NCI-H774 (cell line): ENCODE measurements at places on chromosomes 11 and 22.

DNA sequence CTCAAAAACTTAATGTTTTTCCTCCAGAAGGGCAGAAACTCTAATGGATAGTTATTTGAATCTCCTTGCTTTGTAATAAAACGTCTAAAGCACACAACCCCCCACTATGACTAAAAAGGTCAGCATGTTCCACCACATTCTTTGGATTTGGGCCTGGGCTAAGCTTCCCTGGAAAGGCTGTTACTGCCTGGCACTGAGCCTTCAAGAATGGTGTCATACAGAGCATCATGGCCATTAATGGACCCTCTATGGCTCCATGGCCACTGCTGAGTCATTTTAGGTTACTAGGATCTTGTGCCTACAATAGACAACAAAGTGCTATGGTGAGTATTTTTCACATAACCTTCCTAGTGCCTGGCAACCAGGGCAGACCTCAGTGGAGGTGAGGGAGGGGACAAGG is 242.6 kb upstream of the FAT3 start:
- no peak for DNase-seq

GRCh38 chr22:35995772-35996171 is 32.9 kb downstream of the RBFOX2 start:
- DNase-seq, result no peak

DNA sequence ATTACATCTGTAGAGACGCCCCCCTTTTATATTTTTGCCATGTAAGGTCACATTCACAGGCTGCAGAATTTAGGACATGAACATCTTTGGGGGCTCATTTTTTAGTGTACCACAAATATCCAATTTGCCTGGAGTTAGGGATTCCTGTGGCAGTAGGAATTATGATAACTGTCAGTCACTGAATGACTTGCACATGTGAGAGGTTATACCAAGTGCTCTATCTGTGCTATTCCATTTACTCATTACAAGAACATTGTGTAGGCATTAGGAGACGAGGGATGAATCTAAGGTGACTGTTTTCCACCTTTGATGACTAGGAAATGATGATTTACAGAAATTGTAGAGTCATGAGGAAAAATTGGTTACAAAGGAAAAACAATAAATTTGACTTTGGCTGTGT is 79.3 kb downstream of the LIF start:
- no peak for DNase-seq

DNA sequence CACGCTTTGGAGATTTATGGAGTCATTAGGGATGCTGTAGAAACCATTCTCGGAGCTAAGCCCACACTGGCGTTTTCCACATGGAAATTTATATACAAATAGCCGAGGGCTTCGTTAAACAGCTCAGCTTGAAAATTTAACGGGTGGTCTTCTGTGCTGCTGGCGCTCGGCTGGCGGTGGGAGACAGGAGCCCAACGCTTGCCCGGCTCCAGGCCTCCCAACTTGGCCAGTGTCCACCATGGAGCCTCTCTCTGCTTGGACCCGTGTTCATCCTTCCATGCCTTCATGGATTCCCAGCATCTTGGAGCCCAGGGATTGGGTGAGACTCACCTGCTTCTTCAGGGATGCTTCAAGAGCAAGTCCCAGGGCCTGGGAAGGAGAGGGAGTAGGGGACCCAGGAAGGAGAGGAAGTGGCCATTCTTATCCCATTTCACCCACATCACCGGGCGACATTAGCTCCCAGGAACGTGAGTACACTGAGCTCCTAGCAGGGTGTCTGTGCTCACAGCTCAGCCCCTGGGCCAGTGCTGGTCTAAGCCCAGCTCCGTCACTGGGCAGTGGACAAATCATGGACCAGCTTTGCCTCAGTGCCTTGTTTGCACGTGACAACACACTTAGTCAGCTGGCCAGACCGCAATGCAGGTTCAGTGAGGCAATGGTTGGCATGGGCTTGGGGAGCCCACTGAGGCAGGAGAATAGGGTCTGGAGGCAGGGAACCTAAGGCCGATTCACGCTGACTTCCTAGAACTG is 944.3 kb downstream of the BRD1 start:
- no peak for DNase-seq

DNA sequence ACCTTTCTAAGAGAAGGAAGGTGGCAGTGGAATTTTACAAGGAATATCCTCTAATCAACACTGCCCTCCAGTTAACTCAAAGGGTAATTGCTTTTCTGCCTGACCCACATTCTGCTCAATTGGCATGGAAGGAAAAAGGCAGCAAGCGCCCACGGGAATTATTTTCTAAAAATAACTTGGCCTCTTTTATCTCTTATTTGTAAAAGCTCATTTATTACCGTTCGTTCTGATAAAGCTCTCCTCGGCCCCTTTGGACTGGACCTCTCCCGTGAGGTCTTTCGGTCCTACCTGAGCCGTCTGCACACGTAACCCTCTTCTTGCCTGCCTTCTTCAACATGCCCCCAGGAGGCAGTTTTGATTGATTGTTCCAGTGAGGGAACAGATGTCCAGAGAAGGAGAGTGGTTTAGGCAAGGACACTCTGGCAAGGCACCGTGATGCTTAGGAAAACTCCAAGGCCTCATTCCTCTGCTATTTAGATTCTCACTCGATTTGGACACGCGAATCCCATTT is 53.2 kb upstream of the CRTAM start:
- no peak for DNase-seq

DNA sequence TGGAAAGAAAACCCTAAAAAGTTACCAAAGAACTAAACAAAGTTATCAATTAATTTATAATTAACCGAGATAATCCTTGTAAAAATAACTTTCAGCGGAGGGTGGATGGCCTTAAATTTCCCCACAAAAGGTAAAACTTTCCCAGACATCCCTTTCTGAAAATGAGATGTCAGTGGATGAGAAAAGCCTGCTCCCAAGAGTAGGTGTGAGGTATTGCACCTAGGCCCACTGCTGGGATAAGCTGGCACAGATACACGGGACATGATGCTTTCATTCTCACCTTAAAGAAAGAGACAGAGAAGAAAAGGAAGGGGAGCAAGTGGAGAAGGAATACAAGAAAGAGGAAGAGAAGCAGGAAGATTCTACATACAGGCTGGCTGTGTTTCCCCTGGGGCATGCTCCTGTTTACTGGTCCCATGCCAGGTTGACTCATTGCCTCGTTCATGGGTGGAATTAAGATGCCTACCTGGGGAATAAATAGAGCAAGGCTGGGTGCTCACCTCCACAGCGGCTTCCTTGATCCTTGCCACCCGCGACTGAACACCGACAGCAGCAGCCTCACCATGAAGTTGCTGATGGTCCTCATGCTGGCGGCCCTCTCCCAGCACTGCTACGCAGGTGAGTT is at the start of gene SCGB2A2:
SCGB2A2 (plus strand) TSS at position 505 of the 625 bp plus-strand sequence; CDS start at position 564, 59 bp downstream.
- no peak for DNase-seq

- DNase-seq, result no peak
Observed at GRCh38 chr22:45376703-45377102, 36.7 kb downstream of the SMC1B start.

- DNase-seq, result no peak
Observed at GRCh38 chr11:9858822-9859221, 194.9 kb downstream of the SWAP70 start.
